Endodermal cell (in vitro differentiated cells): ENCODE measurements at places on chromosomes 1 and 21.

DNA sequence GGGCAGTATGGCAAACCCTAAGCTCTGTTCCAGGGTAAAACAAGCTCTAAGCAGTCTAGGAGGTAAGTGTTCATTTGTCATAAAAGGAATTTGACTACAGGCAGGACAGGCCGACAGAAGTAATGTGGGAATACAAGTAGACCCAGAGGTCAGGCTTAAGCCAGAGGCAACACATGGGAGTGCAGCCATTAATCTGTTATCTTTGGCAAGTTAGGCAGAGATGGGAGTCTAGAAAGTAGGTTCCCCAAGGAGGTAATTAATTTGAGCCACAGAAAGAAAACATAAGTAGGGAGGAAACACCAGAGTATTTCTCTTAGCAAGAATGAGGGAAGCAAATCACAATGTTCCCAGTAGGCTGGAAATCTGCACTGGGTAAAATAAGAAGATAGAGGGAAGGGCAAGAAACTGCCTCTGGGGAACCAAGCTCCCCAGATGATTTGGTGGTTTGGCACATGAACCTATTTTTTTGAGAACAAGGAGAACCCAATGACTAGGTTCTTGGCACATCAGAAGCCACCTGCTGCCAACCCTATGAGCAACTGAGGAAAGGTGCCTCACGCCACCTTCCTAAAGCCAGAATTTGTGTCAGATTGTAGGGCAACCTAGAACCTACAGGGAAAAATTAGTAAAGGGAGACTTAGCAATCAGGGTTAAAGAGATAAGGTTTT is 636.4 kb upstream of the PLXNA2 start:
- no peak for DNase-seq

DNA sequence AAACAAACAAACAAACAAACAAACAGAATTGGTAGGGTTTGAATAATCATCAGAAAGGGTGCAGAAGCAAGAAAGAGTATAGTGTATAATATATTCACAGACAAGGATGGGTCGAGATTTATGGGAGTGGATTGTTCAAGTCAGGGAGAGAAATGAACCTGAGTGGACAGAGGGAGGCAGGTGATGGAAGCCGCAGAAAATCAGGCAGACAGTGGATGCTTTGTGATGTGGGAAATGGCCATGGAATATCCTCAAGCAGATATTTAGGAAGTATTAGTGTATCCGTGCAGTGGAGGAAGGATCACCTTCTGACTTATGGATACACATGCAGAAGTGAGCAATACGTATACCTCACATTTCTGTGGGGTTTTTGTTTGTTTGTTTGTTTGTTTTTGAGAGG is 14.0 kb upstream of the SLC45A1 start:
- DNase-seq = no peak

- DNase-seq = no peak
These were observed 10.3 kb downstream of the PANK4 start for GRCh38 chr1:2516124-2516523.

GRCh38 chr21:20591284-20591683 is 406.9 kb upstream of the NCAM2 start:
- DNase-seq = no peak

GRCh38 chr1:54325703-54326461 is 80.3 kb downstream of the SSBP3 start:
- DNase-seq = peak; percentile 61

GRCh38 chr1:62263814-62264353 is 55.4 kb downstream of the KANK4 start:
- DNase-seq = no peak

- no peak for DNase-seq
These were observed 2.8 kb upstream of the PHLDA3 start for GRCh38 chr1:201471772-201472171.

- no peak for DNase-seq
These were observed 609.0 kb upstream of the PRMT6 start for GRCh38 chr1:106447466-106447865.

DNA sequence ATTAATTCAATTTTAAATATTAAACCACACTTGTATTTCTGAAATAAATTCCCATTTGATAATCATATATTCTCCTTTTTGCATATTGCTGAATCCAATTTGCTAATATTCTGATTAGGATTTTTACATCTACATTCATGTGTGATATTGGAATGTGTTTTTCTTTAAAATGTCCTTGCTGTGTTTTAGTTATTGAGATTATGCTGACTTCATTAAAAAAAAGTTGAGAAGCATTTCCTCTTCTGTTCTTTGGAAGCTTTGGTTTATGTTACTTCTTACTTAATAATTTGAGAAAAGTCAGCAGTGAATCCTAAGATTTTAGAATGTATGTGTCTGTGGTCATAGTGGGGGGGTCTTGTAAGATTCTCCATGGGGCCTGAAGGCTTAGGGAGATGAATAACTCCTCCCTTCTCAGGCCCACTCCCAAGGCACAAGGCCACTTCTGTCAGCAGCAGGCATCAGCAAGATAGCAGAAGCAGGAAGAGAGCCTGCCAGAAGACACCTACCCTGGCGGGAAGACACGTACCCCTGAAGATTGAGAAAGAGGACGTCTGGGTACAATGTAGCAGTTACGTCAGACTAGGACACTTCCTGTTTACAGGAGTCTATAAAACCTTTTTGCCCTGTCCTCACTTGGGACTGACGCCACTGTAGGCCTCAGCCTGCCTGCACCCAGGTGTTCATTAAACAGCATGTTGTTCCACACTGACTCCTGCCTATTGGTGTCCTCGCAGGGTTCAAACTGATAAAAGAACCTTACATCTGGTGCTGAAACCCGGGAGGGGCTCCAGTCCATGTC is 56.9 kb downstream of the ODF2L start:
- no peak for DNase-seq

GRCh38 chr21:38743772-38744529 is 61.8 kb upstream of the ETS2 start:
- no peak for DNase-seq
